ENCODE measurements at places on chromosomes 11 and 22. TPM values are rescaled to one million over a fixed set of nuclear protein-coding genes. Genes with fewer than 3 reads are reported as not detected.

Gene DEUP1
- 0.33 TPM for total RNA-seq

Gene MN1
- 0.47 TPM for total RNA-seq

Gene MSANTD2
- 7.7 TPM for total RNA-seq

Gene RBFOX2
- total RNA-seq: 14.9 TPM

Gene CD3D
- 1,261 TPM for total RNA-seq

Gene CAPN5
- total RNA-seq: 1.5 TPM

Gene SHANK2
- 0.14 TPM for total RNA-seq

Gene PPP6R2
- 45.7 TPM for total RNA-seq

Gene CASP12
- 0.05 TPM for total RNA-seq

Gene ACR
- not detected for total RNA-seq

Gene CD6
- 30.7 TPM for total RNA-seq

Gene TP53I11
- total RNA-seq: 6.1 TPM

Gene MGAT3
- 1.6 TPM for total RNA-seq

Gene NXPE2
- total RNA-seq: 0.05 TPM

Gene CERK
- 46.2 TPM for total RNA-seq

Gene SLC35F2
- total RNA-seq: 6.8 TPM

Gene OR52A5
- total RNA-seq: not detected

Gene TRIM51
- not detected for total RNA-seq

Gene GGTLC3
- total RNA-seq: not detected

Gene PARVB
- 14.5 TPM for total RNA-seq

Gene MOGAT2
- 0.14 TPM for total RNA-seq

Gene SEC14L2
- total RNA-seq: 7.2 TPM

Gene SCGB1D2
- 0.80 TPM for total RNA-seq

Gene ALKBH3
- total RNA-seq: 36.0 TPM

Gene TPST2
- 17.0 TPM for total RNA-seq

Gene OR51E2
- total RNA-seq: under 0.01 TPM

Gene FAM111B
- total RNA-seq: 30.9 TPM

Gene PRRG4
- total RNA-seq: 3.1 TPM

Gene MEI1
- 9.2 TPM for total RNA-seq

Gene PRR5L
- total RNA-seq: 5.9 TPM

Gene OR51I1
- total RNA-seq: not detected

Gene IL10RA
- 22.7 TPM for total RNA-seq

Gene CSNK2A3
- total RNA-seq: 1.5 TPM

Gene KCNQ1
- total RNA-seq: 0.94 TPM

Gene BCO2
- total RNA-seq: 1.4 TPM

Data from thymus (tissue), 14 donors.